Motor neuron (in vitro differentiated cells): ENCODE measurements at places on chromosomes 13 and 19. TPM values are rescaled to one million over a fixed set of nuclear protein-coding genes. Genes with fewer than 3 reads are reported as not detected.

Gene UHRF1
- 25.1 and 25.5 TPM in 2 replicates for total RNA-seq

Gene CYP4F8
- 0.48 and 0.81 TPM in 2 replicates for total RNA-seq

Gene CEACAM4
- total RNA-seq = not detected in 2 replicates

Gene IQCN
- 0.59 and 0.61 TPM in 2 replicates for total RNA-seq

Gene HSD17B14
- 4.2 and 6.2 TPM in 2 replicates for total RNA-seq

Gene VSTM1
- total RNA-seq = not detected in 2 replicates

Gene HSH2D
- 0.25 TPM in 1 of 2 replicates, not detected in the other for total RNA-seq

Gene CDX2
- 0.05 and 0.08 TPM in 2 replicates for total RNA-seq

Gene SWSAP1
- 3.8 and 4.0 TPM in 2 replicates for total RNA-seq

Gene S1PR2
- 9.8 and 11.3 TPM in 2 replicates for total RNA-seq

Gene DKKL1
- total RNA-seq = 1.4 TPM in 2 replicates
